ENCODE measurements at places on chromosomes 4 and X.

- DNase-seq, result peak; percentile 61
Observed at GRCh38 chr4:26330186-26330787, 9.5 kb downstream of the RBPJ start.

- peak; percentile 21 for DNase-seq
Observed at GRCh38 chrX:150508451-150509367, 59.7 kb upstream of the MTM1 start.

GRCh38 chr4:122917731-122918130 lies 4.7 kb downstream of the NUDT6 start:
- peak; percentile 70 for DNase-seq

GRCh38 chrX:3226087-3226486 lies 120.4 kb downstream of the MXRA5 start:
- no peak for DNase-seq

GRCh38 chr4:24279469-24279868 lies 304.9 kb downstream of the DHX15 start:
- no peak for DNase-seq

- DNase-seq, result no peak
Observed at GRCh38 chr4:26080870-26081628, 167.0 kb downstream of the SMIM20 start.

DNA sequence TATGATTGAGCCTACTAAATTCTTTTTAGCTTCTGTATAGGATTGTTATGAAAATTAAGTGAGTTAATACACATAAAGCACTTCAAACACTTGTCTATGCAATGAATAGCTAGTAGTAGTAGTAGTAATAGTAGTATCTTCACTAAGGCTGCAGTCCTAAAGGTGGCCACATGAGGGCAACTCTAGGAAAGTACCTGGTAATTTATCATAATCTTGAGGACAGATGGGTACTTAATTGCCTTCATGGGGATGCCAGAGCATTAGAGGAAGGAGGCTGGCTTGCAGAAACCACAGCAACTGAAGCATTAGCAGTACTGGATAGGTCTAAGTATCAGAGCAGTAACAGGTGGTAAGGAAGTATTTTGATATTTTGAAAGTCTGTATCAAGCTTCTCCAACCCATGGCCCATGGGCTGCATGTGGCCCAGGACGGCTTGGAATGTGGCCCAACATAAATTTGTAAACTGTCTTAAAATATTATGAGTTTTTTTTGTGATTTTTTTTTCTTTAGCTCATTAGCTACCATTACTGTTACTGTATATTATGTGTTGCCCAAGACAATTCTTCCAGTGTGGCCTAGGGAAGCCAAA lies 17.3 kb downstream of the NIPAL1 start:
- DNase-seq, result no peak

Data from fibroblast of lung (primary cell).